Esophagus mucosa (tissue), 1 donor: ENCODE measurements at places on chromosomes 5 and 9. TPM values are rescaled to one million over a fixed set of nuclear protein-coding genes. Genes with fewer than 3 reads are reported as not detected.

- ATAC-seq: no peak
These were observed 61.5 kb upstream of the CTXN3 start for GRCh38 chr5:127587246-127587917.

GRCh38 chr9:123174887-123175518, 93.4 kb downstream of the STRBP start:
- ATAC-seq: peak; percentile 25

GRCh38 chr5:170546282-170546681, 42.5 kb downstream of the KCNIP1 start:
- ATAC-seq: no peak

- no peak for ATAC-seq
These were observed 105.3 kb downstream of the LHFPL2 start for GRCh38 chr5:78543292-78543691.

ZNF454 gene
- total RNA-seq: 0.52 TPM
